Stimulated activated CD8-positive, alpha-beta memory T cell treated with anti-CD3 and anti-CD28 coated beads, Interleukin-2, amount 100 ng/mL, for 48 hours (primary cell): ENCODE measurements at places on chromosomes 6 and 20.
A peak's percentile ranks its signal among the peaks of the same experiment; 100 is the strongest.

DNA sequence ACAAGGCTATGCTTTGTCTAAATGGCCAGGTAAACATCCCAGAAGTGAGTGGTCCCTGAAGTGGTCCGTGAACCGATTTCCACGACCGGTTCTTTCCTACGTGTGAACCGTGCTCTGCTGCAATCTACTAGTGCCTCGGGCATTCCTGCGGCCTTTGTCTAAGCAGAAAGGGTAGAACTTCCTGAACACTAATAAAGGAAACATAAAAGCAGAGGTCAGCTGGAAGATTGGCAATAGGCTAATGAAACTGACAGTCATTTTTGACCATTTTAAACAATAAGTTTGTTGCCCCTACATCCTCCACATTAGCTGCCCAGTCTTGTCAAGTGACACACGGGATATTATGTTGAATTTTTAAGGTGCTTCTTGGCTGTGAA lies 410.0 kb downstream of the PLCB1 start:
- no peak for DNase-seq

- no peak for DNase-seq
Observed at GRCh38 chr6:74942130-74942529, 263.7 kb downstream of the COL12A1 start.

DNA sequence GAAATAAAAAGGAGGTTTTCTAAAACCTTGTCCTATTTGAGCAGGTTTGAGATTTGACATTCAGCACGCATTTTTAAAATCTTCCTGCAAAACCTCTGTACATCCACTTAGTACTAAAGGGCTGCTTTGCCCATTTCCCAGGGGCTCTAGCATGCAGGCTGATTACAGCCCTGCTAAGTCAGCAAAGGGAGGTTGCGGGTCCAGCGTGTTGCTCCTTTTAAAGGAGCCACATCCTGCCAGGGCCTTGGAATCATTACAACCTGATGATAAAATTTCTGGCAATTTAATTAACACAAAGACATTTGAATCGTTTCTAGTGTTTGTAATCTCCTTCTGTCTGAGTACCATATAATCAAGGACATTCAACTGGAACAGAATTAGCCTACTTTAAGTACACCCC lies 455.1 kb upstream of the CITED2 start:
- no peak for DNase-seq

DNA sequence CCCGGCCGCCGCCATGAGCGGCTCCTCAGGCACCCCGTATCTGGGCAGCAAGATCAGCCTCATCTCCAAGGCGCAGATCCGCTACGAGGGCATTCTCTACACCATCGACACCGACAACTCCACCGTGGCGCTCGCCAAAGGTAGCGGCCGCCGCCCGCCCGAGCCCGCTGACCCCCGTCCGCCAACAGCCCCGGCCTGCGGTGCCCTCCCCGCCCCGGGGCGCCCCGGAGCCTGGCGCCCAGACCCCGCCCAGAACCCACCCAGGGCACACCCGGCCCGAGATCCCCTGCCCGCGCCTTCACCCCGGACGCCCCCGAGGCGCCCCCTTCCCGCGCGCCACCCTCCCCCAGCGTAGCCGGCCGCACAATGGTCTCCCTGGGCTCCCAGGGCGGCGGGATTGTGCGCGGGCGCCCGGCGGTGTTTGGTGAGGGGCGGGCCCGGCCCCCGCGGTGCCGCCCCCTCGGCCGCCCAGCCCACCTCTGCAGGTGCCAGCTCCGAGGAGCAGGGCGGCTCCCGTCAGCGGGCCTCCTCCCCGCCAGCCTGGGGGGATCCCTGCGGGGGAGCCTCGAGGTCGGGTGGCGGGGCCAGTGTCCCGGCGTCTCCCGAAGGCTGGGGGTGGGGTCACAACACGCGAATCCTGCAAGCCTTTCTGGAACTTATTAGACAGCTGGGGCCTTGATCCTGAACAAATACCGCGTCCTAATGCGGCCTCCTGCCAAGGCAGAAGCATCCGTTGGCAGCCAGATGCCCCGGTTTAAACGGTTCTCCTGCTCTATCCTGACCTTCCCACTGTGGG lies 577 bp downstream of the LSM14B start:
- DNase-seq: no peak

- no peak for DNase-seq
Observed at GRCh38 chr6:111439171-111439570, 43.8 kb downstream of the REV3L start.

DNA sequence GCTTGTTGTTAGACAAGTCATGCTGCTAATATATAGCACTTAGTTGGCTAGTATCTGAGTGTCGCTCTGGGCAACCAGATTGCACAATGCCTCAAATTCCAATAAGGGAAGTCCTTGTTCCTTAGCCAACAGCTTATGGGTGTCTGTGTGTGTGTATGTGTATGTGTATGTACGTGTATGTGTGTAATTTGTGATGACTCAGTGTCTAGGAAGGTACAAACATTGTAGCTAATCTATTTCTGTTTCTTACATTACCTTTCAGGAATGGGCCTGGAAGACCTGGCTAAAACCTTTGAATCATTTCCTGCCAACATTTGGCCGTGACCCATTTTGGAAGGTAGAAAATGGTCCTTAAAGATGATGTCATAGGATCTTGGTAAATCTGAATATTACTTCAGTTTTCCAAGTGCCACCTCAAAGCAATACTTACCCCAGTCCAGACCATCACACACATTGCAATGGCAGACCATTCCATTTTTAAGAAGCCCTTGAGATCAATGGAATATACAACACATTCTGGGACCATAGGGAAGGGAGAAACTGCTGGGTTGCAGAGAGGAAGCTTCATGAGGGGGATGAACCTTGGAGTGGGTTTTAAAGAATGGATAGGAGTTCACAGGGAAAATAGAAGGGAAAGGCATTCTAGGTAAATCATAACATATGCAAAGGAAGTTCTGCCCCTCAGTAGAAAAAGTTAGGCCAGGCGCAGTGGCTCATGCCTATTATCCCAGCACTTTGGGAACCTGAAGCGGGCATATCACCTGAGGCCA lies 25.1 kb downstream of the NEDD9 start:
- no peak for DNase-seq

GRCh38 chr20:843912-844311 lies 10.4 kb downstream of the FAM110A start:
- DNase-seq: no peak

- no peak for DNase-seq
Observed at GRCh38 chr6:87600576-87600975, 10.6 kb downstream of the ORC3 start.

- no peak for DNase-seq
Observed at GRCh38 chr6:142898927-142899895, 45.8 kb downstream of the HIVEP2 start.

GRCh38 chr6:55445648-55446204 lies 118.5 kb downstream of the GFRAL start:
- DNase-seq: no peak

GRCh38 chr6:14135893-14136539 lies 18.4 kb downstream of the CD83 start:
- DNase-seq: no peak

DNA sequence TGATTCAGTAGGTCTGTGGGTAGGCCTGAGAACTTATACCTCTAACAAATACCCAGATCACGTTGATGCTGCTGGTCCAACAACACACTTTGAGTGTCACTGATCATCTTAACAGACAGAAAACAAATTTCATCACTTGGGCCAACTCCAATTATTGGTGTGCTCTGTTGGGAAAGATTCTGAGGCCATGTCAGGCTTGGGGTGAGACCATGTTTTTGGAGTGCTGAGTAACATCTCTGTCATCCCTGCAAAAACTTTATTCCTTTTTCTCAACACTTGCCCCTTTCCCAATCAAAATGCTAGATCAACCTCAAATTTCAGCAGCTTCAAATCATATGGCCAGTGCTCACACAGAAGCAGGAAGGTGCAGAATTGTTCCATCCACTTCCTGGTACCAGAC lies 108.8 kb upstream of the TENT5A start:
- DNase-seq: no peak

- no peak for DNase-seq
Observed at GRCh38 chr6:31418251-31418650, 14.9 kb downstream of the MICA start.

DNA sequence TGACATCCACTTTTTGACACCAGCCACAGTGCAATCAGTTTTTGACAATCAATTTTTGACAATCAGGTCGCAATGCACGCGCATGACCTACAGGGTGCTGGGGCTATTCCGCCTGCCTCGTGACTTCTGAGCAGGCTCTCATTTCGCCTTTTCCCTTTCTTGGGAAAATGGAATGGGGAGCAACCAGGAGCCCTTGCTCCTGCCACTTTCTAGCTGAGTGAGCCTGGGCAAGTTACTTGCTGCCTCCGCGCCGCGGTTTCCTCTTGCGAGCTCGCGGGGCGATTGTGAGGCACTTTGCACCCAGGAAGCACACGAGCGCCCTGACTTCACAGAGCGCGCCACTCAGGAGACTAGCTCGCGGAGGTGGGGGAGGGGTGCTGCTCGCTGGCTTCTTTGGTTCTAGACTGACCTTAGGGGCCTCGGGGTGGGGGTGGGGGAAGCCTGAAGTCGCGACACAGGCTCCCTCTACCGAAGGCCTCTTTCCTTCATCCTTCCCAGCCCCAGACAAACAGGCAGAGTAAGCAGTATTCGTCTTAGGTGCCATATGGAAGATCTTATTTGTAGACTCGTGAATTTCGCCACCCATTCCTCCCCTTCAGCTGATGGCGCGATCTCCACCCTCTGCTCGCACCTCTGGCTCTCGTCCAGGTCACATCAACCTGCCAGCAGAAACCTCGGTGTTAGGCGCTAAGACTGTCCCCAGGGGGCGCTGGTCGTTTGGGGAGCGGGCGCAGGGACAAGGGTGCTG lies 4.6 kb downstream of the TP53TG5 start:
- DNase-seq: peak; percentile 84

GRCh38 chr6:41583565-41583964 lies 37.4 kb downstream of the FOXP4 start:
- DNase-seq: no peak

- DNase-seq: no peak
Observed at GRCh38 chr6:109800771-109801170, 109.7 kb downstream of the FIG4 start.

DNA sequence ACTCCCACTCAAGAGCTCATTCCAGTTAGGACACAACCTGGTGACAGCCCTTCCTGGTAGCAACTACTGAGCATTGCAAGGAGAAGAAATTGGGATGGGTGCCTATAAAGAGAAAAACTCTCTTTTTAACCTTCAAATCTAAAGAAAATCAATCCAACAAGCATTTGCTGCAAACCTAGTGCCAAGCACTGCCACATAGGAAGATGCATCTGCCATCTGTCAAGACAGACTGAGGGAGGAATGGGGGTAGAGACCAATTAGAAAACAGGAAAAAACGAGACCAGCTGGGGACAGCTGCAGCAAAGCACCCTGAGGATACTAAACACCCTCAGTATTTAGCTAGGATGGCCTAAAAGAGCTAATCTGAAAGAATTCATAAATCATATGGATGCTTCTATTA lies 27.9 kb downstream of the HLA-DMB start:
- no peak for DNase-seq

DNA sequence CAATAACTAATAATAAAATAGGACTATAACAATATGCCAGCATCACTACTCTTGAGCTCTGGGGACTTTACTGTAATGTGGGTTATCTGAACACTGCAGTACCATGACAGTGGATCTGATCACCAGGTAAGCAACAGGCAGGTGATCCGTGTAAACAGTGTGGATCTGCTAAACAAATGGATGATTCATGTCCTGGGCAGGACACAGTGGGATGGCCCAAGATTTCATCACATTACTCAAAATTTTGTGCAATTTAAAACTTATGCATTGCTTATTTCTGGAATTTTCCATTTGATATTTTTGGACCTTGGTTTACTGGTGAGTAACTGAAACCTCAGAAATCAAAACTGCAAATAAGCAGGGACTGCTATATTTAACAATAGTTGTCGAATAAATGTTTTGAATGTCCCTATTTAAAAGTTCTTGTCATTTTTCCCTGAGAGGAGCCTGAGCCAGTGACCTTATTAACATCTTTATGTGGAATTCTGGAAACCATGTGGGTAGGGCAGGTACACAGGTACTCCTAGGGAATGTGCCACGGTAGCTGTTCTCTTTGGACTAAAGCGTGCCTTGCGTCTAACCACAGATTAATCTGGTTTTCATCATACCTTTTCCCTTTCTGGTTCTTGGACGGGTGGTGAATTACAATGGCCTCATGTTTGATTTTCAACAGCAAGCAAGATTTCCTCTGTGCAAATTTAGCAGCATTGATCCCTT lies 214.5 kb upstream of the SASH1 start:
- no peak for DNase-seq

DNA sequence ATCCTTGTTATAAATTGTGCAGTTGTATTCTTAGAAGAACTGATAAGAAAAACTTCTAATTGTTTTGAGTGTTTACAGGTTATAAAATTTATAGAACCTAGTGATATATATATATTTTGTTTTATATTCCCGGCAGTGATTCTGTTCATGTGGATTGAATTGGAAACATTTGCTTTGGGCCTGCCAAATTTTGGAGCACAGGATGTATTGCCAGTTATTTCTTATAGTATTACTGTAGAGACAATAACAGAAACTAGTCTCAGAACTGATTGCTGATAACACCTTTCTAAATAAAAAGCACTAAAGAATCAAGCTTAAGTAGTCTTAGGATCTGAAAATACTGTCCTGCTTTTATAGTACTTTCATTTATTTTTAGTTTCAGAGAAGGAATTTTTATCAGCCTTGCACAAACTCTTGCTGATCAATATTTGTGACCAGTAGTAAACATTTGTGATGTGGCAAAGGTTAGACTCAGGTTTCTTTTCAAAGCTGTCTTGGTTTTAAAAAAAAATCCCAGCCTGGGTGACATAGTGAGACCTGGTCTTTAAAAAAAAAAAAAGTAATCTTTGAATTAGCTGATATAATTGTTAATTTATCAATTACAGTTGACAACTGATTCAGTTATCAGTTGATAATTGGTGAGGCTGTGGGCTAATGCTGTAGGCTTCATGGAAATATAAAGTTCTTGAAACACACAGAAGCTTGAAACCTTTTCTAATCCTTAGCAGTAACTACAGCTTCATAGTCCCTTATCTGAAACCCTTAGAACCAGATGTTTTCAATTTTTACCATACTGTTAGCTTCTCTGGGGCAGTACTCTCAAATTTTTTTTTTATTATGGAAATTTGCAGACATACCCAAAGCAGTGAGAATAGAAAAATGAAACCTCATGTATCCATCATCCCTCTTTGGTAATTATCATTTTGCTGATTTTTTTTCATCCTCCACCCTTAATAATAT lies 42.4 kb downstream of the RNGTT start:
- no peak for DNase-seq

DNA sequence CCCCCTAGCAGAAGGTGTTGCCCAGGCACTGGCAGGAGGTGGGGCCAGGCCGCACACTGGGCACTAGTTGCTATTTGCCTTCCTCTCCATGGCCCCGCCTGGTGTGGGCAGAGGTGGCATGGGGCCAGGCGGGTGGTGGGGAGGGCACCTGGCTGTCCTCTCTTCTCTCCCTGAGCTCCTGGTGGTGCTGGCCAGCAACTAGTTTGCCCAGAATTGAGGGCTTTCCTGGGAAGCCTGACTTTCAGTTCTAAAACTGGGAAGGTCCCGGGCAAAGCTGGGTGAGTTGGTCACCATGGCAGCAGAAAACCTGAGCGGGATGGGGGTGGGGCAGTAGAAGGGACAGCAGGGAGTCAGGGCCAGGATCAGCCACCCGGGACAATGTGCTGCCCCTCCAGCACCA lies 48.2 kb downstream of the RBM38 start:
- no peak for DNase-seq
